Right hindlimb (tissue), 1 donor: ENCODE measurements at places on chromosomes 3 and 15.

DNA sequence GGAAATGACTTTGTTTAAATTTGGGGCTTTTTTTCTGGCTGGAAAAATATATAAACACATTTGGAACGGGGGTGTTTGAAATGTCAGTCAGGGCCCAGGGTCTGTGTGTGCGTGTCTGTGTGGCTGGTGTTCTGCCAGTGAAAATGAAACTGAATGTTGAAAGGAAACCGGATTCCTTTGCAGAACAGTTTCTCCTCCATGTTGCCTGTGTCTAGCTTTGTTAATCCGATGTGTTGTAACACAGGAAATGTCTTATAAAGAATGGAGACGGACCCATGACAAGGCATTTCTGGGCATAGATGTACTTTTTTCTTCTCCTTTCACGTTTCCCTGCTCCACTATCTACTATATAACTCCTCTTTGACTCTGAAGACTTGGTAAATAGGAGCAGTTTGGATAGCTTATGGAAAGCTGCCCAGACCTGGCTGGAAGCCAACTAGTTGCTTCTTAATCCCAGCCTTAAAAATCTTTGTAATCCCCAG is 2.8 kb downstream of the SQOR start:
- DNase-seq = peak; percentile 56

- no peak for DNase-seq
Measured at GRCh38 chr3:132167870-132168269, 133.1 kb upstream of the CPNE4 start.

DNA sequence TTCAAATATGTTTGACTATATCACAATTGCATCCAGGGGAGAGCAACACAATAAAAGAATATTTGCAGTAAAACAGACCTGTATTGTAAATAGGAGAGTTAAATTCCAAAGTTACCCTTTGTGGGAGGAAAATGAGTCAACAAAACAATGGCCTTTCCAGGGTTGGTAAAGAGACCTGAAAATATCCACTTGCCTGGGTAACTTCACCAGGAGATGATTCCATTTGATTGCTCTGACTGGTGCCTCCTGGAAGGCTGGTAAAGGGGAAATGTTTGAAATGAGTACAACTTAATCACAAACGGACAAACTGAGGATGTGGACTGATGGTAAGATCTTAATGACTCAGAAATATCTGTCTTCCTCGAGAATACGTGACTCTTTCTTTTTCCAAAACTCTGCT is 43.6 kb upstream of the SRGAP3 start:
- no peak for DNase-seq

- DNase-seq = no peak
Measured at GRCh38 chr3:32383136-32383711, 8.4 kb upstream of the CMTM7 start.

- DNase-seq = peak; percentile 72
Measured at GRCh38 chr3:129441782-129442181, 1.8 kb downstream of the IFT122 start.

DNA sequence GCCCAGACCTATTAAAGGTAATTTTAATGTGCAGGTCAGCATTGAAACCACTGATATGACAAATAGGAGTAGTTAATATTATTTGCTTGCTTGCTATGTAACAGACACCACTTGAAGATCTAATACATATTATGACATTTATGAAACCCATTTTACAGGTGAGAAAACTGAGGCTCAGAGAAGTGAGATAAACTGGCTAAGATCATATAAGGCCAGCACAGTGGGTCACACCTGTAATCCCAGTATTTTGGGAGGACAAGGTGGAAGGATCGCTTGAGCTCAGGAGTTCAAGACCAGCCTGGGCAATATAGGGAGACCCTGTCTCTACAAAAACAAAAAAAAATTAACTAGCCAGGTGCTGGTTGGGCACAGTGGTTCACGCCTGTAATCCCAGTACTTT is 33.1 kb upstream of the EIF4A2 start:
- DNase-seq = no peak

DNA sequence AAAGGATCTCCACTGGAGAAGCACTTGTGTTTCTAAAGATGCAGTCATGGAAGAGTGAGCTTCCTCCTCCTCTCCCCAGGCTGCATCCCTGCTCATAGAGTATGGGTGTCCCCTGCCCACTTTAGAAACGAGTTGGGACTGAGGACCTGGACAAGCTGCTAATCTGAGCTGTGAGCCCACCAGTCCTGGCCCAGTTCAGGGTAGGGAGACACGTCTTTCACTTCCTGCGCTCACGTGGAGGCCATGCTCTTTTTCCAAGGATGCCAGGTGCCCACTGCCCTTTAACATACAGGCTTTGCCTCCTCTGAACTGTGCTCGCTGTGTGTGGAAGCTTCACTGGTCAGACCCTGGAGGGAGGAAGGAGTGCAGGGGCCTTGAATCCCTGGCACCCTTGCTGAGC is 316.3 kb downstream of the UACA start:
- no peak for DNase-seq

DNA sequence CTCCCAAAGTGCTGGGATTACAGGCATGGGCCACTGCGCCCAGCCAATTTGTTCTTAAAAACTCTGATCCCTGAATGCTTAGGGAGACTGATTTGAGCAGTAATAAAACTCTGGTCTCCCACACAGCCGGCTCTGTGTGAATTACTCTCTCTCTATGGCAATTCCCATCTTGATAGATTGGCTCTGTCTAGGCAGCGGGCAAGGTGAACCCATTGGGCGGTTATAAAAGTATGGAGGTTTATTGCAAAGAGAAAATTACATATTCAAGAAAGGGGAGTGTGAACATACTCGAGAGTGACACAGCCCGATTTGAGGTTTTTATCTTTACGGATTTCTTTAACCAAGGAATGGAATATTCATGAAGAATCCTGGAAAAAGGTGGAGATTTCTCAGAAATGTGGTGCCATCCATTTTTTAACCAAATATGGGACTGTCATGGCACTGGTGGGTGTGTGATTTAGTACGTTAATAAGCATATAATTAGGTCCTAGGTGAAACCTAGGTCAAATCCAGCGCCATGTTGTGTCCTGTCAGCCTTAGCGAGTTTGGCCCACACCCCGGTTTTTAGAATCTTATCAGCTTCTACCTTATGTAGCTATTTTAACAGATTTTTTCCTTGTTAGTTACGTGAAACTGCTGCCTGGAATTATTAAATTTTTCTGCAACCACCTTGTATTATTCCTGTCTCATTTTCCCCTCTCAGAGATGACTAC is 7.2 kb upstream of the GMPS start:
- no peak for DNase-seq

GRCh38 chr3:107928084-107928445 is 162.8 kb downstream of the CD47 start:
- peak; percentile 34 for DNase-seq

- DNase-seq = no peak
Measured at GRCh38 chr3:89908711-89909213, 801.3 kb downstream of the EPHA3 start.

GRCh38 chr3:168338161-168338560 is 242.4 kb upstream of the GOLIM4 start:
- no peak for DNase-seq
